Endodermal cell (in vitro differentiated cells): ENCODE measurements at places on chromosomes 5 and 9. TPM values are rescaled to one million over a fixed set of nuclear protein-coding genes. Genes with fewer than 3 reads are reported as not detected.

The OLFM1 gene
- 23.2 and 24.6 TPM in 2 replicates for total RNA-seq

The TAF1L gene
- not detected in 3 replicates for total RNA-seq

The PTCD2 gene
- total RNA-seq = 9.4 and 9.5 TPM in 2 replicates

The ARSI gene
- 2.4 TPM in 2 replicates for total RNA-seq

The PCDHB8 gene
- total RNA-seq = 0.71 to 1.1 TPM (median 0.86 TPM) in 3 replicates

The STPG3 gene
- total RNA-seq = 0.25 TPM in 1 of 2 replicates, not detected in the other

The NUTM2G gene
- total RNA-seq = not detected in 2 replicates

DNA sequence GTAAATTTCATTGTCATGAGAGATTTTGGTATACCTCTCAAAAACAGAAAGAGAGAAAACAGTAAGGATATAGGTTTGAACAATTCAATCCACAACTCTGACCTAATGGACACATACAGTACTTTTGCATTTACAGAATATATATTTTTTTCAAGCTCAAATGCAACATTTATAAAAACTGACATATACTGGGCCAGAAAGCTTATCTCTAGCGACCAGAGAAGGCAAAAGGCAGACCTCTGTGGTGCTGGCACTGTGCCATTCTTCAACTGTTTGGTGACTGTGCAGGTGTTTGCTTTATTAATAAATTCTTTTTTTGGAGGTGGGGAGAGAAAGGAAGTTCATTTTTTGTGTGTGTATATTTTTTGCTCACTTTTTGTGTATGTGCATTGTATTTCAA, 6.0 kb upstream of the PLAC8L1 start:
- H3K27ac ChIP-seq = no peak overlapping the region
- no peaks in the 10 kb centered on the region for H3K27me3 ChIP-seq
- no peak overlapping the region for H3K4me3 ChIP-seq

- H3K36me3 ChIP-seq = no peaks in the 10 kb centered on the region
- no peak overlapping the region for H3K4me3 ChIP-seq
- H3K27ac ChIP-seq = peak overlapping the region; percentile 7
- no peaks in the 10 kb centered on the region for H3K27me3 ChIP-seq
These were observed 41.4 kb downstream of the DAB2IP start for GRCh38 chr9:121692606-121693387.

- H3K27me3 ChIP-seq = no peaks in the 10 kb centered on the region
- H3K4me3 ChIP-seq = no peak overlapping the region
- H3K4me1 ChIP-seq = no peaks in the 10 kb centered on the region
These were observed 41.9 kb downstream of the MTRR start for GRCh38 chr5:7910738-7911428.

- peaks cover 25% of the 10 kb centered on the region for H3K36me3 ChIP-seq
- no peak for DNase-seq
- no peaks in the 10 kb centered on the region for H3K4me1 ChIP-seq
- no peak overlapping the region for H3K27ac ChIP-seq
These were observed 1.4 kb downstream of the ZFR start for GRCh38 chr5:32443145-32443540.

GRCh38 chr5:35622974-35623373, 5.3 kb downstream of the SPEF2 start:
- H3K4me3 ChIP-seq = no peak overlapping the region
- H3K36me3 ChIP-seq = no peaks in the 10 kb centered on the region
- peaks cover 29% of the 10 kb centered on the region for H3K27me3 ChIP-seq
- H3K4me1 ChIP-seq = no peaks in the 10 kb centered on the region
- H3K27ac ChIP-seq = no peak overlapping the region

DNA sequence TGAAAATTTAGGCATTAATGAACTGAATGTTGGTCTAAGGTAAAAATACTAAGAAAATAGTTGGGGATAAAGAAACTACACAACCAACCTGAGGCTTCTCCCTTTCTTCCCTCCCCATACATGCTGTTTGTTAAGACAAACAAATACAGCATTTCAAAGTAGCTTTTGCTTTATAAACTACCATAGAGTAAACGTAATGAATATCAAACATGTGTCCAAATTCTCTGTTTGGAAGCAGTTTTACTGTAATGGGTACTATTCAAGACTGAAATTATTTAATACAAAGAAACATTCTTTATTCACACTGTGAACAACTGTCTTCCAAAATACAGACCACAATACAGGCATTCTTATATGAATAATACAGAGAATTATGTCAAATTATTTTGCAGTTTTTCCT, 52.0 kb downstream of the SLC44A1 start:
- peaks cover 26% of the 10 kb centered on the region for H3K4me1 ChIP-seq
- no peak for DNase-seq
- H3K4me3 ChIP-seq = no peak overlapping the region
- peaks cover 23% of the 10 kb centered on the region for H3K36me3 ChIP-seq
- no peaks in the 10 kb centered on the region for H3K27me3 ChIP-seq

DNA sequence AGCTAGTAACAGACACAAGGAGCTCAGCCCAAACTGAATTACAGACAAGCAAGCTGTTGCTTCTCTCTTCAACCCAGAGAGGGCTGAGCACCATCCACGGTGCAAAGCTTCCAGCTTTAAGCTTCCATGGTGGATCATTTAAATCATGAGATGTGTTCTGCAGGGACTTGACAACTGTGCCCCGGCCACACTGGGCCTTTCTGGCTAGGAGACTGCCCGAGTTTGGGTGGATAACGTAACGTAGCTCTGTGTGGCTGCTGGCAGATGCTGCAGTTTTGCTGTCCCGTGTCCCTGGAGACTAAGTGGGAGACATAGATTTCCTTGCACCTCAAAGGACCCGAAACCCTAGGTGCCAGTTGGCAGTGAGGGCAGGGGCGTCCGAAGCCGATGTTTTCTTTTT, 234.0 kb downstream of the IRX2 start:
- H3K27ac ChIP-seq = no peak overlapping the region
- H3K4me3 ChIP-seq = no peak overlapping the region
- no peak for DNase-seq
- no peaks in the 10 kb centered on the region for H3K4me1 ChIP-seq
- H3K27me3 ChIP-seq = no peaks in the 10 kb centered on the region
- H3K36me3 ChIP-seq = no peaks in the 10 kb centered on the region

GRCh38 chr9:72154468-72155285, 5.4 kb downstream of the GDA start:
- H3K4me1 ChIP-seq = no peaks in the 10 kb centered on the region
- H3K36me3 ChIP-seq = no peaks in the 10 kb centered on the region
- no peak overlapping the region for H3K27ac ChIP-seq
- DNase-seq = no peak
- no peak overlapping the region for H3K4me3 ChIP-seq

- peaks cover 6% of the 10 kb centered on the region for H3K4me1 ChIP-seq
- no peak overlapping the region for H3K27ac ChIP-seq
- no peaks in the 10 kb centered on the region for H3K27me3 ChIP-seq
- H3K36me3 ChIP-seq = peaks cover 5% of the 10 kb centered on the region
- DNase-seq = no peak
These were observed 146.5 kb downstream of the FANCC start for GRCh38 chr9:95171001-95171400.

DNA sequence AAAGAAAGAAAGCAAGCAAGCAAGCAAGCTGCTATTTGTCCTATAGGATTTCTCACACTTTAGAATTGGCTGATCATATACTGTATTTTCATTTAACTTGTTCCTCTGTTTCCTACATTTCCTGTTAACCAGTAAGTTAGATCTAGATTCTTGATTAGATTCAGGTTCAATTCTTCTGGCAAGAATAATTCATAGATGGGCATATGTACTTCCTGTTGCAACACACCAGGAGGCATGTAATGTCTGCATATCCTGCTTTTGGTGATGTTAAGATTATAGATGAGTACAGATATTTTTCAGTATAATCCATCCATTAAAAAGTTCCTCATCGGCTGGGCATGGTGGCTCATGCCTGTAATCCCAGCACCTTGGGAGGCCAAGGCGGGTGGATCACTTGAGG, 10.8 kb upstream of the KIF27 start:
- no peaks in the 10 kb centered on the region for H3K27me3 ChIP-seq
- H3K4me3 ChIP-seq = no peak overlapping the region
- H3K4me1 ChIP-seq = no peaks in the 10 kb centered on the region
- no peak for DNase-seq
- H3K36me3 ChIP-seq = no peaks in the 10 kb centered on the region
- H3K27ac ChIP-seq = no peak overlapping the region

GRCh38 chr5:124550731-124551130, 195.7 kb downstream of the ZNF608 start:
- H3K36me3 ChIP-seq = no peaks in the 10 kb centered on the region
- H3K27me3 ChIP-seq = no peaks in the 10 kb centered on the region

GRCh38 chr9:88013035-88013434, 38.7 kb upstream of the CDK20 start:
- no peak overlapping the region for H3K27ac ChIP-seq
- peaks cover 14% of the 10 kb centered on the region for H3K27me3 ChIP-seq
- H3K4me1 ChIP-seq = no peaks in the 10 kb centered on the region
- no peaks in the 10 kb centered on the region for H3K36me3 ChIP-seq
- H3K4me3 ChIP-seq = no peak overlapping the region
- DNase-seq = peak; percentile 71

GRCh38 chr5:168646335-168646734, 67.2 kb upstream of the PANK3 start:
- no peak for DNase-seq
- no peaks in the 10 kb centered on the region for H3K36me3 ChIP-seq
- H3K27ac ChIP-seq = no peak overlapping the region
- no peaks in the 10 kb centered on the region for H3K27me3 ChIP-seq
- H3K4me3 ChIP-seq = no peak overlapping the region

GRCh38 chr5:63097286-63097685, 518.7 kb downstream of the LRRC70 start:
- H3K27me3 ChIP-seq = no peaks in the 10 kb centered on the region
- no peak overlapping the region for H3K4me3 ChIP-seq
- no peaks in the 10 kb centered on the region for H3K36me3 ChIP-seq
- no peak for DNase-seq
- no peak overlapping the region for H3K27ac ChIP-seq

GRCh38 chr9:108073823-108074222, 584.3 kb upstream of the KLF4 start:
- H3K27ac ChIP-seq = no peak overlapping the region
- H3K27me3 ChIP-seq = peaks cover 39% of the 10 kb centered on the region
- no peak for DNase-seq
- H3K4me1 ChIP-seq = no peaks in the 10 kb centered on the region

DNA sequence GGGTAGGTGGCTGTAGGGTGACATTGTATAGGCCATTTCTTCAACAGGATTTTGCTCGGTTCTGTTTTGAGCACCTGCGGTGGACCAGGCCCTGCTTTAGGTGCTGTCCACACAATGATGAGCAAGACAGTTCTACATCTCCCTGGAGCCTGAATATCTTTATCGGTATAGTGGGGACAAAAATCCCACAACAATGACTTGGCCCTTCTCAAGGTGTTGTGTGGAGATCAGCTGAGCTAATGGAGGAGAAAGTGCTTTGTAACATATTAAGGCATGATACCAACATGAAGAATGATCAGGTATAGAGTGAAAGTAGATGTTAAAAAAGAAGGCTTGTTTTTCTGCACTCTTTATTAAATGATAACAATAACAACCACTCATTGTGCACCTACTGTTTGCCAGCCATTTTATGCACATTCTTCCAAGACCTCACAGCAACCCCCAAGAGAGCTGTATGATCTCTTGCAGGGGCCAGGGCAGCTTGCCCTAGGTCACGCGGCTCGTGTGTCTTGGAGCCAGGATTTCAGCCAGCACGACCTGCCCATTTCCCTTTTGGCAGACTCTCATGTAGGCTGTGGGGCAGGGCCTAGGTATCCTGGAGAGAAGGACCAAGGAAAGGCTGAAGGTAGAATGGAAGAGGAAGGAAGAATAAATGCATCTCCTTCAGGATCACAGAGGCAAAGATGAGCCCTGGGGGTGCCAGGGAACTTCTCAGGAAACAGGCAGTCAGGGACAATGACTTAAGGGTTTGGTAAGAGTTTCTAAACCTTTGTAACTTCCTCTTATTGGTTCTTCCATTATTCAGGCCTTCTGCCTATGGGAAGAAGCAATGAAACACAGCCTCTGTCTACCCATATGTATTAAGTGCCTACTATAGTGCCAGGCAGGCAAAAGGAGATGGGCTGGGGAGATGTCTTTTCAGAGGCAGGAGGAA, 50.0 kb upstream of the PPARGC1B start:
- H3K4me3 ChIP-seq = no peak overlapping the region
- H3K4me1 ChIP-seq = peaks cover 9% of the 10 kb centered on the region
- H3K27me3 ChIP-seq = peaks cover 27% of the 10 kb centered on the region
- DNase-seq = no peak

- no peaks in the 10 kb centered on the region for H3K27me3 ChIP-seq
- no peak for DNase-seq
- H3K4me1 ChIP-seq = peaks cover 5% of the 10 kb centered on the region
- peak overlapping the region; percentile 13 for H3K27ac ChIP-seq
- no peak overlapping the region for H3K4me3 ChIP-seq
These were observed 276.1 kb downstream of the ARRDC3 start for GRCh38 chr5:91106842-91107511.

DNA sequence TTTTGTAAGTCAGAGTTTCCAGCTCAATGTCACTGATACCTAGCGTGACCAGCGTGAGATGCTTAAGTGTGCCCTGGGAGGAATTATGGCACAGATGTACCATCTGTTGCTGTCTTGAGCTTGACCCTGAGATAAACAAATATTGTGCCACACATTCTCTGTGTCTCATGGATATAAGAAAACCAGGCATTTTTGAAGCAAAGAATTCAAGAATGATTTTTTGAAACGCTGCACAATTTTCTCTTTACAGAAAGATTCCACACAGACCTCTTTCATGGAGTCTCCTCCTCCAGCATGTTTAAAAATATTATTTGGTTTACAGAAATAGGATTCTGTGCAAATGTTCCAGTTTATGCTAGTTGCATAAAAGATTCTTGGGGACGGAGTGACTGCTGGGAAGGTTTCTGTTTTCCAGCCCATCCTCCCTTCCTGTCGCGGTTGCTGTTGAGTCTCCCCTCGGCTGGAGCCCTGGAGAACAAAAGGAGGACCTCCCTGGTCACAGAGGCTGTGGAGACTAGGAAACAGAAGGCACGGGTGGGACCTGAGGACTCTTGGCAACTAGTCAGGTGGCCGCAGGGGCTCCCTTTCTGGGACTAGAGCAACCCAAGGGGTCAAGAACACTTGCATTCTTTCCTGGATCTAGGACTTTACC, 120.8 kb downstream of the RASGRF2 start:
- DNase-seq = no peak
- no peaks in the 10 kb centered on the region for H3K4me1 ChIP-seq
- H3K27ac ChIP-seq = no peak overlapping the region
- no peaks in the 10 kb centered on the region for H3K36me3 ChIP-seq
- no peak overlapping the region for H3K4me3 ChIP-seq
- H3K27me3 ChIP-seq = no peaks in the 10 kb centered on the region

GRCh38 chr5:55303238-55303690, 4.2 kb downstream of the DHX29 start:
- H3K27me3 ChIP-seq = no peaks in the 10 kb centered on the region
- H3K36me3 ChIP-seq = peaks cover 22% of the 10 kb centered on the region
- DNase-seq = no peak
